ENCODE measurements at places on chromosomes 7 and 10. TPM values are rescaled to one million over a fixed set of nuclear protein-coding genes. Genes with fewer than 3 reads are reported as not detected.
A peak's percentile ranks its signal among the peaks of the same experiment; 100 is the strongest.

- H3K36me3 ChIP-seq: no peaks in the 10 kb centered on the region
- no peak overlapping the region for H3K4me3 ChIP-seq
- no peaks in the 10 kb centered on the region for H3K27me3 ChIP-seq
- DNase-seq: no peak
Measured at GRCh38 chr10:114762811-114763210, 58.8 kb upstream of the FHIP2A start.

- no peaks in the 10 kb centered on the region for H3K27me3 ChIP-seq
- no peak for DNase-seq
- H3K4me3 ChIP-seq: no peak overlapping the region
- H3K4me1 ChIP-seq: no peaks in the 10 kb centered on the region
- peaks cover 3% of the 10 kb centered on the region for H3K36me3 ChIP-seq
Measured at GRCh38 chr7:5012985-5013384, 32.7 kb upstream of the RBAK start.

GRCh38 chr7:133423618-133424017 lies 170.7 kb downstream of the EXOC4 start:
- no peak overlapping the region for H3K27ac ChIP-seq
- no peaks in the 10 kb centered on the region for H3K36me3 ChIP-seq
- H3K27me3 ChIP-seq: no peaks in the 10 kb centered on the region

GRCh38 chr10:78717200-78717599 lies 351.6 kb upstream of the ZMIZ1 start:
- H3K27ac ChIP-seq: peak overlapping the region; percentile 38
- DNase-seq: peak; percentile 85
- no peak overlapping the region for H3K4me3 ChIP-seq
- H3K36me3 ChIP-seq: no peaks in the 10 kb centered on the region
- peaks cover 13% of the 10 kb centered on the region for H3K4me1 ChIP-seq

The MSMB gene
- not detected for total RNA-seq

DNA sequence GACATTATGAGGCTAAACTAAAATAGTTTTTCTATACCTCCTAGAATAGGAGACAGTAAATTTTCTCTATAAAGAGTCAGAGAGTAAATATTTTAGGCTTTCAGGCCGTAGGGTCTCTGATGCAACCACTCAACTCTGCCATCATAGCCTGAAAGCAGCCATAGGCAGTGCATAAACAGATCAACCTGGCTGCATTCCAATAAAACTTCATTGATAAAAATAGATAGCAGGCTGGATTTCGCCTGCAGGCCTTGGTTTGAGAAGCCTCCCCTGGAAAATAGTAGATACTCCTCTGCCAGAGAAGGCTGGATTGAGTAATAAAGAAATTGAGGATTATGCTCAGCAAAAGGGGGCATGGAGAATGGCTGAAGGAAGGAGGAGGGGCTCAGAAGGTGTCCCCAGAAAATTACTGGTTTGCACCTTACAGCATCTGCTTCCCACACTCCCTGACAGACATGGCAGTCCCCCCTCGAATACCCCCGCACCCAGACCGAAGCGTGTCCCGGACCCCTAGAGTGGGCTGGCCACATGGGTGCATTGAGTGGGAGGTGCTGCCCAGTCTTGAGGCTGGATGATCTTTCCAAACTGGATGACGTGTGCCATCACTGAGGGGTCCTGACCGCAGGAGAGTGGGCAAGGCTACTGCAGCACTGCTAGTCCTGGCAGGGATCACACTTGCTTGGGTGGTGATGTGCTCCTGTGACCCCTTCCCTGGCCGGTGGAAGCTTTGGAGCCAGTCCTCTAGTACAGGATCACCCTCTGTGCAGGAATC lies 126.6 kb downstream of the PTPN20 start:
- peaks cover 4% of the 10 kb centered on the region for H3K27me3 ChIP-seq
- H3K4me3 ChIP-seq: no peak overlapping the region
- no peaks in the 10 kb centered on the region for H3K4me1 ChIP-seq
- no peak for DNase-seq

GRCh38 chr10:89367529-89367928 lies 10.3 kb upstream of the IFIT1B start:
- DNase-seq: no peak
- peaks cover 3% of the 10 kb centered on the region for H3K27me3 ChIP-seq
- H3K27ac ChIP-seq: no peak overlapping the region
- peaks cover 7% of the 10 kb centered on the region for H3K4me1 ChIP-seq
- H3K36me3 ChIP-seq: no peaks in the 10 kb centered on the region

GRCh38 chr7:135960709-135961451 lies 16.3 kb downstream of the MTPN start:
- H3K27me3 ChIP-seq: no peaks in the 10 kb centered on the region
- H3K4me1 ChIP-seq: no peaks in the 10 kb centered on the region
- no peaks in the 10 kb centered on the region for H3K36me3 ChIP-seq
- no peak overlapping the region for H3K27ac ChIP-seq
- H3K4me3 ChIP-seq: no peak overlapping the region
- DNase-seq: no peak

Data from astrocyte (in vitro differentiated cells and primary cell).